ENCODE measurements at places on chromosomes 13 and 19.

GRCh38 chr19:36136964-36137686, 2.7 kb upstream of the CAPNS1 start:
- no peak for DNase-seq

- no peak for DNase-seq
These were observed 27.7 kb upstream of the CYSLTR2 start for GRCh38 chr13:48626077-48626449.

DNA sequence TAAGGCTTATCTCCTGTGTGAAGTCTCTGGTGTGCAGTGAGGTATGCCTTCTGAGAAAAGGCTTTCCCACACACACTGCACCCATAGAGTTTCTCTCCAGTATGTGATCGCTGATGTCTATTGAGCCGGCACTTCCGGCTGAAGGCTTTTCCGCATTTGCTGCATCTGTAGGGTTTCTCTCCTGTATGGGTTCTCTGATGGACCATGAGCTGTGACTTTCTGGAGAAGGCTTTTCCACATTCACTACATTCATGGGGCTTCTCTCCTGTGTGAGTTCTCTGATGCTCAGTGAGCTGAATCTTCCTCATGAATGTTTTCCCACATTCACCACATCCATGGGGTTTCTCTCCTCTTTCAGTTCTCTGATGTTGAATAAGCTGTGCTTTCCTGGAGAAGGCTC, 14.7 kb downstream of the ZNF577 start:
- DNase-seq, result no peak

DNA sequence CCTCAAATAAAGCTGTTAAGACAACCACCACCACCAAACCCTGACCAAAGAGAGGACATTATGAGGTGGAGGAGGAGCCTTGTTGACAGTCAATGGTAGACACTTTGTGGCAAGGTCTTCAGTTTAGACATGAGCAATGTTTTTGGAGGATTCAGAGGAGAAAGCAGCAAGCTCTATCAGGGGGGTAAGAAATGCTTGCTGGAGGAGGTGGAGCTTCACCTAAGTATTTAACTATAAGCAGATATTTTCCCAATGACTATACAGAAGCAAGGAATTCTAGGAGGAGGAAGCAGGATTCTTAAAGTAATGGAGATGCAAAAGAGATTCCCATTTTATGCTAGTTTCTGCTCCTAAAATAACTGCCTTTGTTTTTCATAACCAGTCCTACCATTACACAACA, 74.2 kb downstream of the TRPC4 start:
- DNase-seq, result no peak

GRCh38 chr13:76994281-76994680, 2.4 kb downstream of the CLN5 start:
- no peak for DNase-seq

DNA sequence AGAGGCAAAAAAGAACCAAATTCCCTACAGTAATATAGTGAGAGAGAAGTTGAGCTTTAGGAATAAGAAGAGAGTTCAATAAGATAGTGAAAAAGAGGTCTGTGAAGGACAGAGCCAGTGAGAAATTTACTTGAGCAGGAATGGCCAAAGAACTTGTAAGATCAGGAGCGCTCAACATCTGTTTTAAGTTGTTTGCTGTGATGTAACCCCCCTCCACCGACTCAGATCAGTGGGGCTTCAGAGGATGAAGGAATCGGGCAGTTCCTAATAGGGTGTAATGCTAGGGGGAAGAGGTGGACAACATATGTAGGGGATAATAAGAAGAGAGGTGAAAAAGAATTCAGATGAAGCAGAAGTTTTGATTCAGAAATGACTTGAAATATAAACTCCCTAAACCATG, 85.3 kb upstream of the FNDC3A start:
- no peak for DNase-seq

DNA sequence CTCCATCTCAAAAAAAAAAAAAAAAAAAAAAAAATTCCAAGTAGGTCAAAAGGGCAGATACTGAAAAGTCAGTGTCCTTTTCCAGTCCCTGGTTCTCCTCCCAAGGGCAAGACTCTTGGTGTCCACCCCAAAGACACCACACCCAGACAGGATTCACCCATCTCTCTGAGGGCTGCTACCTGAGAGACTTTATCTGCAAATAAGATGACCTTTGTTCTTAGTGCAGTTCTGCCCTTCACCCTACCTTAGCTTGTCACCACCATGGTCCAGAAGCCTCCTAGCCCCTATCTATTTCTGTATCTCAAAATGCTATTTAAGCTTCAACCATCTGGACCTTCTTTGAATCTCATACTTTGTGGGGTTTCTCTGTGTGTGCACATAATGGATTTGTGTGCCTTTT, 4.2 kb upstream of the FBXO27 start:
- no peak for DNase-seq

DNA sequence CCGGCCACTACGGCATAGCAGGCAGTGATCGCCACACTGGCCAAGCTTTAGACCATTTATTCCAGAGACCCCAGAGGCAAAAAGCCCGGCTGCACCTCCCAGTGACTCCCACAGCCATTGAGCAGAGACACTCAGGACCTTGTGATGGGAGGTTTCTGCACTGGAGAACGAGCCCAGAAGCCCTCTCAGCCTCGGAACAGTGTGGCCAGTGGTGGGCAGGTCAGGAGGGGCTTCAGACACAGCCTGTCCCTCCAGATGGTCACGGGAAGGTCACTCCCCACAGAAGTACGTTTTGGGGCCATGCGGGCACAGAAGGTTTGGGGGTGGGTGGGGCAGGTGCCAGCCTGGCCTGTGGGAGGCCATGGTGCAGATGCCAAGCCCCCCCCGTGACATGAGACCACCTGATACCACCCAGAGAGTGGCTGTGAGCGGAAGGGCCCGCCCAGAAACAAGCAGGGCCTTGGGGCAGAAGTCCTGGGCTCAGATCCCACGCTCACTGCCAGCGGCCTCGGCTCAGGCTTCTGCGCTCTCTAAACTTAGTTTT, 599 bp upstream of the F10 start:
- DNase-seq, result no peak

DNA sequence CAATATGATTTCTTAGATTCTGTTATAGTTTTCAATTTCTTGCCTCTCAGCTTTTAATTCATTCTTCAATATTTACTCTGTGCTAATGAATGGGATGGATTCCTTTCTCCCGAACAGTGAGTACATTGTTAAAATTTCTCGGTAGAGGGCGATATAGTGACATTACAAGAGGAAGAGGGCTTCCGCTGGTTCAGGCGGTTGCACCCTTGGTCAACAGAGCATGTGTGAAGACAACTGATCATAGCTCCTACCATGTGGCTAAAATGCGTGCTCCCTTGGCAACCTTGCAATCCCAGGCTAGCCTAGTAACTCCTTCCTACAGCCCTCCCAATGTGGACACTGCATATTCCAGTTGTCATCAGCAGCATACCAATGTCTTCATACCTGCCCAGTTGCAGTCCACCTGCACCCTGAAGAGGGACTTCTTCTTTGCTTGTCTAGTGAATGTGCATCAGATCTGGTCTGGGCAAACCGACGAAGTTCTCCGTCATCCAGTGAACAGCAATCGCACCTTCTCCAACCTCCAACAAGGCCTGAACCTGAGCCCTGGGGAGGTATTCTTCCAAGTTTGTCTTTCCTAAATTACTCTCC, 653.0 kb upstream of the GPC6 start:
- DNase-seq, result no peak

- DNase-seq, result no peak
These were observed 60.0 kb upstream of the LRCH1 start for GRCh38 chr13:46492946-46493345.

DNA sequence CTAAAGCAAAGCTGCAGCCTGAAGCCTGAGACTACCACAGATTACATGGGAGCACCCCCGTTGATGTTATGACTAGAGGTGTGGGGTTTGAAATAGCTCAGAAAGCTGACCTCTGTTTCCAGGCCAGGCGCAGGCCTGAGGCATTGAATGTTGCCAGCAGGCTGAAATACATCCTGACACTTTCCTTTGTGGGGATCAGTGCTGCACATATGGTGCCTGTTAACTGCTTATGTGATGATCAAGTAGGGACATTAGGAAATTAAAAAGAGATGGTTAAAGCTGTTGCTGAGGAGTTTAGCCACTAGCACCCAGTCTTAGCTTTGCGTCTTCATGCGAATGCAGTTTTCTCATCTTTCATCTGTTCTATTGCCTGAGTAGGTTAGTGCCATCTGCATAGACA, 83.2 kb downstream of the CCNA1 start:
- no peak for DNase-seq

DNA sequence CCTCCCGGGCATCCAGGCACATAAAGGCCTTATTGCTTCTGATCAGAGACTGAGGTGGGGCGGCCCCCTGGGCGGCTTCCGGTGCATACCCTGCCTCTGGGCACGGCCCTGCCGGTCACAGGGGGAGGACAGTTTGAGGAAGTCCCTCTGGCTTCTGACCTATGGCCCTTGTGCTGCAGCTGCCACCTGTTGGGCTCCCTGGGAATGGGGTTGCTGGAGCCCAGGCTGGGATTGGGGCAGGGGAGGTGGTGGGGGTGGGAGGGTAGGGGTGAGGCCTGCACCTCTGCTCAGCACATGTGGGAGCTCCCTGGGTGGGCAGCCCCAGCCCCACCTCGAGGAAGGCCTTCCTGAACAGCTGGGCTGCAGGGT, 10.7 kb downstream of the ANO8 start:
- no peak for DNase-seq

DNA sequence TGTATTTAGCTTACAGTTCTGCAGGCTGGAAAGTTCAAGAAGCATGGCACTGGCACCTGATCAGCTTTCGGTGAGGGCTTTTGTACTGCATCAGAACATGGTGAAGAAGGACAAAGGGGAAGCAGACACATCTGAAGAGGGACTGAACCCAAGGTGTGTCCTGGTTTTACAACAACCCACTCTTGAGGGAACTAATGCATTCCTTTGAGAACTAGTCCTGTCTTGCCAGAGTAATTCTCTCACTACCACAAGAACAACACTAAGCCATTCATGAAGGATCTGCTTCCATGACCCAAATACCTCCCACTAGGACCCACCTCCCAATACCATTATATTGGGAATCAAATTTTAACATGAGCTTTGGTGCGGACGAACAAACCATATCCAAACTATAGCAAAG, 93.6 kb downstream of the RFC3 start:
- no peak for DNase-seq

GRCh38 chr13:113109151-113110047, 3.8 kb downstream of the F7 start:
- no peak for DNase-seq

- no peak for DNase-seq
These were observed 49.4 kb upstream of the ARHGEF7 start for GRCh38 chr13:111065698-111066097.

DNA sequence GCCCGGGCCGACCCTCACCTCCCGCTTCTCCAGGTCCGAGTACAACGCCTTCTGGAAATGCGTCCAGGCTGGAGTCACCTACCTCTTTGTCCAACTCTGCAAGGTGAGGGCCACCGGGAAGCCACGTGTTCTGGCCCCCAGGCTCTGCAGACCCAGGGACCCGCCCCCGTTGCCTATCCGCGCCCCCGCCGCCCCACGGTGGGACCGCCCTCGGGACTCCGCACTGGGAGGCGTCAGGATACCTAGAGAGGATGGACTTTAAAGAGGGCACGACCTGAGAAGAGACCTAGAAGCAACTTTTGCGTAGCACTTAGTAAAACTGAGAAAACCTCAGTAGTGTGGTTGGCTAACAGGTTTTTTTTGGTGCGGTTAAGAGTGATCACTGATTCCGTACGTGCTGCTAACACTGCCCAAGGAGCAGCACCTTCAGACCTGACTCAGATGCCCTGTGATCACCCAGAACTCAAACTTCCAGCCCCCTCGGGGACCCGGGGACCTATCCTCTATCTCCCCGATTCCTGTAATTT, 492 bp downstream of the TMEM147 start:
- peak; percentile 70 for DNase-seq

DNA sequence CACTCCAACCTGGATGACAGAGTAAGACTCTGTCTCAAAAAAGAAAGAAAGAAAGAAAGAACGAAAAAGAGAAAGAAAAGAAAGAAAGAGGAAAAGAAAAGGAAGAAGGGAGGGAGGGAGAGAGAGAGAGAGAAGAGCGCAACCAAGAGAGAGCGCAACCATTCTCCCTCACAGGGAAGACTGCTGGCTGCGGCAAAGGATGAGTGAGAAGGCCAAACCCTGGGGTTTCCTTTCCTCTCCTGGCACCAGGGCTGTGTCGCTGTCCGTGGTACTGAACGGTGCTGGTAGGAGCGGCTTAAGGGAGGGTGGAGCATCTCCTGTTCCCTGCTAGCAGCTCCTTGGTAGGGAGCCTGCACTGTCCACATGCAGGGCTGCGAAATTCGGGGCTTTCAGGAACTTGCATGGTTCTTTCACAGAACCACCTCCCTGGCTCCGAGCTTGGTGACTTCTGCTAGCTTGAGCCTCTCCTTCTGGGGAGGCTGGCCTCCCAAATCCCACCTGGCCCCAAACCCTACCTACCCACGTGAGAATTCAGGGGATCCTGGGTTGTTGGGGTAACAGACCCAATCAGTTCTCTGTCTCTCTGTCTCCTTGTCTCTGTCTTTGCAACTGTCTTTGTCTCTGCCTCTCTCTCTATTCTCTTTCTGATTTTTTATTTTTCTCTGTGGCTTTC, 51.1 kb upstream of the ZNRF4 start:
- DNase-seq, result peak; percentile 30

DNA sequence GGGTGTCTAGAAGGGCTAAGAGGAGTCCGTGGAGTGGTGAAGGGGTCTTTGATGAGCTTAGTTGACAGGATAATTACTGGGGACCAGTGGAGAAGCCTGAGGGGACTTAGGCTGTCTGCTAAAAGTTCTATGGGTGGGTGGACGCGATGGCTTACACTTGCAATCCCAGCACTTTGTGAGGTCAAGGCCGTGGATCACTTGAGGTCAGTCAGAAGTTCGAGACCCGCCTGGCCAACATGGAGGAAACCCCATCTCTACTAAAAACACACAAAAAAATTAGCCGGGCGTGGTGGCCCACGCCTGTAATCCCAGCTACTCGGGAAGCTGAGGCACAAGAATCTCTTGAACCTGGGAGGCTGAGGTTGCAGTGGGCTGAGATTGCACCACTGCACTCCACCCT, 2.8 kb upstream of the GSK3A start:
- no peak for DNase-seq

DNA sequence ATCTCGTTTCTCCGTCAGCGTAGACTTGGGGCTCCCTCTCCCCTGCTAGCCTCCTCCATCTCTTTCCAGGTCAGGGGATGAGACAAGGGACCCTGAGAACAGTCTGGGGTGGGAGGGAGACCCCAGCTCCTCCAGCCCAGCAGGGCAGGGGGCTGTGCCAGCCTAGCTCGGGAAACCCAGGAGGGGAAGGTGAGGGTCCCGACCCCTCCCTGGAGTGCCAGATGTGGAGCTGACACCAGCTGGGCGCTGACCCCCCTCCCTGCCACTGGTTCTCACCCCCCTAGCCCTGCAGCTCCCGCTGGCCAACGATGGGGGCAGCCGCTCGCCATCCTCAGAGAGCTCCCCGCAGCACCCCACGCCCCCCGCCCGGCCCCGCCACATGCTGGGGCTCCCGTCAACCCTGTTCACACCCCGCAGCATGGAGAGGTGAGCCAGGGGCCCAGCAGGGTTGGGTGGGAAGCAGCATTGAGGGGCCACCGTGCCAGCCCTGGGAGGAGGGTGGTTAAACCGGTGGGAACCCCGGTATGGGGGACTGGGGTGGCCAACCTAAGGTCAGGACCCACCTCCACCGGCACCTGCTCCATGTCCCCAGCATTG, 5.1 kb upstream of the TGFBR3L start:
- DNase-seq, result no peak

Measured in GM18507 (cell line).